Hematopoietic multipotent progenitor cell treated with erythropoietin and hydrocortisone succinate and interleukin-3 and kit ligand, for 17 days (in vitro differentiated cells): ENCODE measurements at places on chromosomes 2 and 18.

DNA sequence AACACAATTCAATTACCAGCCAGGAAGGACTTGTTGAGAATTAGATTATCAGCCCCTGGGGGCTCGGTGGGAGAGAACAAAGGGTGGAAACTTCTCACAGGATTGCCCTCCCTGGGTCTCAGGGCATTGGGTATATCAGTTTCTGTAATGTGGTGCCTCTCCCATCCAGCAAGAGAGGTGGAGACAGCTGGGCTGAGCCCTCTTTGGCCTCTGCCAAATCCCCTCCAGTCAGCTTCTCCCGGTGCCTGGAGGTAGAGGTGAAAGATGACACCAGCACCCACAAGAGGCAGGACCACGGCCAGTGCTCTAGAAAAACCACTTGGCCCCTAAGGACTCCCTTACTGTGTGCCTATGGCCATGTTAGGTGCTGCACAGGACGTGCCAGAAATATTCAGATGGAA is 179.7 kb downstream of the HAUS1 start:
- no peak for DNase-seq

- DNase-seq, result no peak
Measured at GRCh38 chr2:95179451-95179850, 13.8 kb downstream of the ZNF2 start.

GRCh38 chr2:120943403-120944034 is 207.9 kb downstream of the GLI2 start:
- no peak for DNase-seq

GRCh38 chr2:205086662-205087061 is 541.4 kb downstream of the PARD3B start:
- DNase-seq, result no peak

- DNase-seq, result no peak
Measured at GRCh38 chr2:134425724-134426496, 172.0 kb downstream of the MGAT5 start.

DNA sequence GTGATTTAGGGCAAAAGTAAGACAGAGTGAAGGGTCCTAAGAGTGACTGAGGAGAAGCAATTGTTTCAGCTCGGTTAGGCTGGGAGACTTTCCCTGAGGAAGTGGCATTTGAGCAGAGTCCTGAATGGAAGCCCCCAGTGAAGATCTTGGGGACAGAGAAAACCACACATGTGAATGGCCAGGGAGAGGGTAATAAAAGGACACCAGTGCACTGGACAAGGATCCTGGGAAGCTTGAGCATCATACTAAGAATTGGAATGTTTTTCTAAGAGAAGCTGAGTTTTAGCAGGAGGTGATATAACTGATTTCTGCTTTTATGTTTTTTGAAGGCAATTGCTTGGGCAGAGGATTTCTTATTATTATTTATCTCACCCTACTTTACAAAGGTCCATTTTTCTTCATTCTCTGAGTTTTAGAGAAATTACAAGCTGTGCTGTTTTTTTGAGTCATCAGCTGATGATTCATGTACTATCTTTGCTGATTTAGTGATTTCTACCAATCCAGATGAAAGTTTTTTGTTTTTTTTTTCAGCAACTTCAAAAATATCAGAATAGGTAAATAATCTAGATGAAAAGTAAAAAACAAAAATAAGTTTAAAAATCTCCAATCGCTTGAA is 43.5 kb downstream of the MFSD6 start:
- DNase-seq, result no peak

DNA sequence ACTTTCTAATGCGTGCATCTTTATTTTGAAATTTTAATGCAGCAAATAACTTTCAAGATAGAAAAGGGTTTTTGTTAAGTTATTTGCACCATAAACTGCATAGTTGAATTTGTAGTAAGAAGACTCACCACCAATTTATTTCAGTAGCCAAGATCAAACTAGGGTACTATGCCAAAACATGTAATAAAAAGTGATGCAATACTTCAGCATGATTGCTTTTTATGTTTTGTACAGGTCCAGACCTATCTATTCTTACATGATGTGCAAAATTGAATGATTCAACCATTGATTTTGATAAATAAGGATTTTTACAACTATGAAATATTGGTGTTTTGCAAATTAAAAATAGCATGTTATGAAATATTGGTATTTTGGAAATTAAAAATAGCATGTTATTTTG is 26.7 kb downstream of the AGPS start:
- no peak for DNase-seq

GRCh38 chr2:24642351-24642750 is 150.8 kb downstream of the PTRHD1 start:
- no peak for DNase-seq

GRCh38 chr2:173215316-173215715 is 139.4 kb upstream of the CDCA7 start:
- no peak for DNase-seq

- DNase-seq, result no peak
Measured at GRCh38 chr2:172046866-172047565, 38.3 kb upstream of the DLX1 start.

DNA sequence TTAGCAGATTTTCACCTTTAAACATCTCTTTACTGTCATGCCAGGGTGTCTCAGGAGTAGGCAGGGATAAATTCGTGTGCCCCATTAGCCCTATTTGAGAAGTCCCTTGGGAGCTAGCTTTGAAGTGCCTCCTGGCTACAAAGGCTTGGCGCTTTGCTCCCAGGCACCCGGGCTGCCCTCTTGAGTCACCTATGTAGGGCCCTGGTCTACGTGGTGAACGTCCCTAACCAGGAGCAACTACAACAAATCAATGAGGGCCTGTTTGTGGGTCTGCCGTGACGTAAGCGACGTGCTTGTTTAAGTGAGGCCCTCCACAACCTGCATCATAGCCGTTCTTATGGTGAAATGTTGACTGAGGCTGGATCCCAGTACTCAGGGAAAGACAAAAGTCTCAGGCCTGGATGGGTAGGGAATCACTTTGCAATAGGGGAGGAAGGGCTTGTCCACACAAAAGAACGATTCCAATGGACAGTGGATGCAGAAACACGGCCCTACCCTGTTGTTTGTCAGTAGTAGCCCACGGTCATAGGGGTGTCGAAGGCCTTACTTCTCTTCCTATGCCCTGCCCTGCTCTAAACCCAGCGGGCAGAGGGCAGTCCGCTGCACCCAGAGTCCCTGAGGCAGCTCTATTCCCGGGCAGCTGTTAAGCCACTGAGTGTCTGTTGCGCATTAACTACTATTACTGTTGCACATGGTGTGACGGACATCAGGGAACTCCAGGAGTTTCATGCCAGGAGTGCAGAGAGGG is 93.9 kb downstream of the INHBB start:
- DNase-seq, result no peak

- no peak for DNase-seq
Measured at GRCh38 chr2:106012001-106012590, 182.0 kb downstream of the UXS1 start.

DNA sequence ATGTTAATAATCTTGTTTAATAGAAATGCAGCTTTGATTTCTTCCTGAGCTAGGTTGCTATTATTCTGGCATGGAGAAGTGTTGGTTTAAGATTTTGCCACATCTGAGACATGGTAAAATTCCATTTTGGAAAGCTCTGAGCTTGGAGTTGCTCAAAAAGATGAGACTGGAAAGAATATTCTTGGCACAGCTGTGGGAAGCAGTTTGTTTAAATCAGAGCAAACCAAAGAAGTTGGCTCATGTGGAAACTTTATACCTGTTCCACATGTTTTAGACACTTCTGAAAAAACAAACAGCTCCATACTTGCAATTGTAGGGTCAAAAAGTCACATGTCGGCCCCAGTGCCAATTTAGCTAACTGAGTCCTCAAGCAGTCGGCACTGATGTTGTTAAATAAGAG is 116.6 kb downstream of the SLC4A3 start:
- DNase-seq, result no peak

DNA sequence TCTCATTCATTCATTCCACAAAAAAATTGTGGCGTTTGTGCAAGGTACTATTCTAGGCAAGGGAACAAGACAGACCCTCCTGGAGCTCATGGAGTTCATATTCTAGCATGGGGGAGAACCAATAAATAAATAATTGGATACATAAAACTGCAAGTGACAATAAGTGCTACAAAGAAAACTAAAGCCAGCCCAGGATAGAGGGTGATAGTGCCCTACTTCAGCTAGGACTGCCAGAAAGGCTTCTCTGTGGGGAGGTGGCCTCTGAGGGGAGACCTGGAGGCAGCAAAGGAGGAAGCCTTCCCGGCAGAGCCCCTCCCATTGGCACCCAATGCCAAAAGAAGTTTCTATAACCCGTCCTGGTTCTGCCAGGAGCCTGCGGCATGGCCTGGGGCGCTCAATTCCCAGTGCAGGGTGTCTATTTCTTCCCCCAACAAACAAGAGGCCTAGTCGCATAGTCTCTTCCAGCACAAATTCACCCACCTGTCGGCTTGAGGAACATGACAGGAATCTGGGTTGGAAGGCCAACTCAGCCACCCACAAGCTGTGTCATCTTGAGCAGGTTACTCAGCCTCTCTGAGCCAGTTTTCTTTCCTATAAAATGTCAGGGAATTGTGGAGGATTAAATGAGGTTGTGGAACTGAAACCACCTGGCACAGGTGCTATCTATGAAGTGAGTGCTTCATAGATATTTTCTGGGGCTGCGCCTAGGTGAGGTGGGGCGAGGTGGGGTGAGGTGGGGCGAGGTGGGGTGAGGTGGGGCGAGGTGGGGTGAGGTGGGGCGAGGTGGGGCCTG is 94.3 kb downstream of the ZFP36L2 start:
- peak; percentile 19 for DNase-seq

- DNase-seq, result no peak
Measured at GRCh38 chr2:61320181-61320580, 150.7 kb downstream of the USP34 start.

- no peak for DNase-seq
Measured at GRCh38 chr2:37993143-37993542, 68.1 kb downstream of the RMDN2 start.

DNA sequence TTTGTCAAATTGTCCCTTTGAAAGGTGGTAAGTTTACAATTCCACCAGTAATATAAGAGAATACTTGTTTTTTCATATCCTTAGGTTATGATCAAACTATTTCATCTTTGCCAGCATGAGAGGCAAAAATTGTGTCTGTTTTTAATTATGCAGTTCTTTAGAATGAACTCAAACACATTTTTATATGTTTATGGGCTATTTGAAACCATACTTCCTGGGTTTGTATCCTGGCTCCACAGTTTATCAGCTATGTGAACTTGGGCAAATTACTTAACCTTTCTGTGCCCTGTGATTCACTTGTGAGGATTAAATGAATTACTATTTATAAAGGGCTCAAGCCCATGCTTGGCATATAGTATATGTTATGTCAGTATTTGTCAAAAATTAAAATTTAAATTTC is 109.4 kb downstream of the TANC1 start:
- no peak for DNase-seq

GRCh38 chr18:42275949-42276730 is 321.1 kb downstream of the PIK3C3 start:
- no peak for DNase-seq

DNA sequence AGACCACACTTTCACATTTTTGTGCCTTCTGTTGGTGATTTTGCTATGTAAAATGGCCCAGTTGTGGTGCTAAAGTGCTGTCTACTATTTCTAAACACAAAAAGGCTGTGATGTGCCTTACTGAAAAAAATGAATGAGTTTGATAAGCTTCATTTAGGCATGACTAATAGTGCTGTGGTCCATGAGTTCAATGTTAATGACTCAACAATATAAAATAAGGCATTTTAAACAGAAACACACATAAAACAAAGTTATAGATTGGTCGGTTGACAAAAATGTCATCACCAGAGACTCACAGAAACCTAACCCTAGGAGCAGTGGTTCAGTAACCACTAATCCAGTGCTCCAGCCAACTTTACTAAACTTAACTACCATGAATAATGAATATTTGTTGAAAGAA is 160.0 kb downstream of the DNAH6 start:
- DNase-seq, result no peak

DNA sequence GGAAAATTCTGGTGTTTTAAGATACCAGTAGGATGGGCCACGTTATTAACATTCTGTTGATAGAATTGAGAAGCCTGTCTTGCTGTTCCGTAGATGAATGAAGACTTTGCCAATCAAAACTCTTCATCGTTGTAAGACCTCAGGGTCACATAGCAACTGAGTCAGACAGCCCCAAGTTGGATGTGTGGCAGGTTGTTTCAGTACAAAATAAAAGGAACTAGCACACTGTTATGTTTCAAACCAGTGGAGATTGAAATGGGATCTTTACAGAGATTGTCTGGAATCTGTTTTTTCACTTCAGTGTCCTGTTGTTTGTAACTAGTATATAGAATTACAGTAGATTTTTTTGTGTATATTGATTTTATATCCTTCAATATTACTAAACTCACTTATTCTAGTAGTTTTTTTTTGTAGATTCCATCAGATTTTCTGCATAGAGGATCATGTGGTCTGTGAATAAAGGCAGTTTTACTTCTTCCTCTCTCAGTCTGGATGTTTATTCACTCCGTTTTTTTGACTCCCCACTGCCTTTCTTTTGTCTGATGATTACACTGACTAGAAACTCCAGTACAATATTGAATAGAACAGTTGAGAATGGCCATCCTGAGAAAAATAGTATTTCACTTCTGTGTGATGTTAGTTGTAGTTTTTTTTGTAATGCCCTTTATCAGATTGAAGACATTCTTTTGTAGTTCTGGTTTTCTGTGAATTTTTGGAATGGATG is 22.7 kb downstream of the EPC2 start:
- no peak for DNase-seq

DNA sequence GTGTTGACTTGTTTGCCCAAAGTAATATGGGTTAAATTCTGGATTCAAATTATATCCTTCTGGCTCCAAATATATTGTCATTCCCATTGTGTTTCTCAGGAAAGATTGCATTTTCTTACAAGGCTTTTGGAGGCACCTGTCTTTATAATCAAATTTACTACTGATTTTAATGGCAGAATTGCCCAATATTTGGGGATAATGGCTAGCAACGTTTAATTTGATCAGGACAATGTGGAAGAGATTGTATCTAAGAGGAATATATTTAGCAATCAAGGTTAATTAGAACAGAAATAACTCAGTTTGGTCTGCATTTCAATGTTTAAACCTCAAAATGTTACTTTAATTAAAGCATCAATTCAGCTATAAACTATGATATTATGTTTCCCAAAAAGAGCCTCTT is 41.7 kb upstream of the ZNF804A start:
- no peak for DNase-seq

DNA sequence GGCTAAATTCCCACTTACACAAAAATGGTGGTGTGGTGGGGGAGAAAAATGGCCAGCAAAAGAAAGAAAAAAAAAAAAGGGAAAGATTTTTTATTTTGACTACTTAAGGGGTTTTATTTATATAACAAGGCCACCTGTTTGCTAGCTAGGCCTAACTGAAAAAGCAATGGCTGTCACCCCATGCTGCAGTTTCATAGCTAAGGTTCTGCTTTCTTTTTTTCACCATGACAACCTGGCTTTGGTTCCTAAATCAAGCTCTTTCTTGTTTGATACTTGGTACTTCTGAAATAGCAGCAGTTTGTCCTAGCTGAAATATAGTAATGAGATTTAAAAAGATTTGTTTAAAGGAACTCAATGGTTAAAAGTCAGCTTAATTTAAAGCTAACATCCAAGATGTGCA is 433.2 kb upstream of the MEX3C start:
- DNase-seq, result no peak

DNA sequence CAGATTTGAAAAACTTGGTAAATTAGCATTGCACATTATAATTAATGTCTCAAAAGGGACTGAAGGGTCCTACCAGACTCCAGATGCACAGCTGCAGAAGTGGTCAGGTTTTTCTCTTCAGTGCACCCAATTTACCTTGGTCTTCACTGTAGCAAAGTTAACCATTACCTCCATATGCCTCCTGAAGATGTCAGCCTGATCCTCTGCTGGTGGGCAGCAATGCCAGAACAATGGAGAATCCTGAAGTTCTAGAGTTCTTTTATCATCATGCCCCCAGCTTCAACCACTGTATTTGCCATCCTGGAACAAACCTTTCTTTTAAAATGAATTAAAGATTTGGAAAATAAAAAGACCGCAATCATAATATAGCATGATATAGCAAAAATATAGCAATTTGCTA is 1774.8 kb upstream of the CELF4 start:
- DNase-seq, result no peak
